ENCODE measurements at places on chromosomes 5 and 9. TPM values are rescaled to one million over a fixed set of nuclear protein-coding genes. Genes with fewer than 3 reads are reported as not detected.

OR1L4 gene
- not detected for total RNA-seq

SEC61B gene
- total RNA-seq = 101 TPM

DNA sequence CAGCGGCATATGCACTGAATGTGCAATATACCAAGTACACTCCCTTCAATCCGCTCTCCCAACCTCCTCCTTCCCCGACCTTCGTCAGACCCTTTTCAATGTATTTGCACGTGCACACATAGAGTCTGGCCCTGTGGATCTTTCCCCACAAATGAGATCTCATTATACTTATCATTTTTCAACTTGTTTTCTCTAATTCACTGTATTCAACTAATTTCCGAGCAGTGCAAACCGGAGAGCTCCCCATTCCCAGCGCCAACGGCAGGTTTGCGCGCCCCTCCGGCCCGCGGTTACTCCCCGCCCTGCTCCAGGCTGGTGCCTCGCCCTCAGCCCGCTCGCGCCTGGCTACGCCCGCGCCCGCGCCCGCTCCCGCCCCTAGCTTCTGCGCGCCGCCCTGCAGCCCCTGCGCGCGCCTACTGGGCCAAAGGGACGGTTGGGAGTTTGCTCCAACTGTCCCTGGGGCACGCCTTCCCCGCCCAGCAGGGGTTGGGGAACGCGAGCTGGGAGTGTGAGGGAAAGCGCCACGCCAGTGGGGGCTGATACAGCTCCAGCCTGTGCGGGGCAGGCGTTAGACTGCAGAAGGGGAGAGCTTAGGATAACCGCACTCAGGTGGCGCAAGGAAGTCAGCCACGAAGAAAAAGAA, 3.3 kb upstream of the CDC20B start:
- DNase-seq = no peak
- no peaks in the 10 kb centered on the region for H3K36me3 ChIP-seq
- no peak overlapping the region for H3K4me3 ChIP-seq
- H3K4me1 ChIP-seq = peaks cover 34% of the 10 kb centered on the region
- no peak overlapping the region for H3K27ac ChIP-seq
- peaks cover 40% of the 10 kb centered on the region for H3K27me3 ChIP-seq

DNA sequence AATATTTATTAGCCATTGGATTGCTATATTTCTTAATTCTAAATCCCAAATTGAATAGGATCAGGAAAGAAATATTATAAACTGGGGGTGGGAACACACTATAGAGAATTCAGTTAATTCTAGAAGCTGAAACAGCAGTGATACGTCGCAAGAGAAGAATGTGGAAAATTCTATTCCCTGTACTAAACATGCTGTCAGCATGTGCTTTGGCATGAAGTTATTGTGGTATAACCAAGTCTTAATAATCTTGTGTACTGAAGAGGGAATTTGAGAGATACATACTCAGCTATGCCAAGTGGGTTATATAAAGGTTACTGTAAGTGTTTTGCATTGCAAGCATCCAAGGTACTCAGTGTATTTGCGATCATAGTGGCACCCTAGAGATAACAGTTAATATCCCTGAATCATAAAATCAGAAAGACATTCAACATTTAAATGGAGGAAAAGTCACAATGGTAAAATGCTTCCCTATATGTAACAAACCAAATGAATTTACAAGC, 1492.9 kb upstream of the C9orf72 start:
- DNase-seq = no peak
- H3K4me3 ChIP-seq = no peak overlapping the region
- no peak overlapping the region for H3K27ac ChIP-seq

FCN2 gene
- total RNA-seq = not detected

SPINK7 gene
- not detected for total RNA-seq

- H3K4me1 ChIP-seq = peaks cover 9% of the 10 kb centered on the region
- DNase-seq = no peak
- peaks cover 96% of the 10 kb centered on the region for H3K27me3 ChIP-seq
Measured at GRCh38 chr5:93599001-93599379, 16.0 kb downstream of the NR2F1 start.

IL3 gene
- total RNA-seq = not detected

Data from CD4-positive, alpha-beta memory T cell (primary cell).